Activated CD4-positive, alpha-beta T cell treated with anti-CD3 and anti-CD28 coated beads, Interleukin-2, amount 50 U/mL, for 16 hours (primary cell): ENCODE measurements at places on chromosomes 6 and 20.

DNA sequence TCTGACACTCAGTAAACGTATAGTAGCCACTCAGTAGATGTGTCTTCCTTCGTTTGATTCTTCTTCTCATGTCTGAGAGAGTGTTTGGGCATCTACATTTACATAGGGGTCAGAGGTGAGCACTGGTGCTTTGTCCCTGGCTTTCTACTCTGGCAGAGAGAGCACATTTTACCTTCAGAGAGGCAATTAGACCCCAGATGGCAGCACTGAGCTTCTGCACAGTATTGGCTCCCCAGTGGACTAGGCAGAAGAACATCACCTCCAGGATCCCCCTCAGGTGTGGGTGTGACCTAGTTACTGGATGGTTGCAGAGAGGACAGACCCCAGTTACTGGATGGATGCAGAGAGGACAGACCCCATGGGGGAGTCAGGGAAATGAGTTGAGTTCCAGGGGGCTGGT, 327.2 kb downstream of the DHX35 start:
- DNase-seq = no peak

- DNase-seq = no peak
Observed at GRCh38 chr6:163383912-163384311, 30.6 kb upstream of the QKI start.

DNA sequence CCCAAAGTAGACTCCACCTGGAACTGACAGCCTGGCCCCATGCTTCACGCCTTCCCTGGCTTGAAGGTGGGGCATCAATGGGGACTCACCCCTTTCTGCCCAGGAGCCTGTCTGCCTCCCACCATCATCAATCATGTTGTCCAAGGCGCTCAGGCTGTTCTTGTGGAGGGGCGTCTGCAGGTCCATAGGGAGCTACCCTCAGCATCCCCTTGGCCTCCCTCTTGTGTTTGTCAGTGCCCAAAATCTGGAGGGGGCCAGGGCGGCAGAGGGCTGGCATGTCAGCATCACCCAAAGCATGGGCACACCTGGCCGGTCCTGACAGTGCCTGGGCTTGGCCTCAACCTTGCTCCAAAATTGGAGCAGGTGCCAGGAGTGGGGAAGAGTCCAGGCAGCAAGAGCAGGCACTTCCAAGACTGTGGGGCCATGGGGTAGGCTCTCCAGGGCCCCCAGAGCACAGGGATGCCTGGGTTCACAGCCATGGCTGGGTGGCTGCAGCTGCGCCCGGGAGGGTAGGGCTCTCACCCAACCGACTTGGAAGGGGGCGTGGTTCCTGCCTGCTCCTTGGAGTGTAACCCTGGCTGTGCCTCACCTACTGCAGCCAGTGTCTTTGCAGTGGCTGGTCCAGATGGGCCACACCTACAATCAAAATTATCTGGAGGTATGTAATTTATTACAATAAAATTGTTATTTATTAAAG, 903.4 kb downstream of the EYS start:
- DNase-seq = no peak

DNA sequence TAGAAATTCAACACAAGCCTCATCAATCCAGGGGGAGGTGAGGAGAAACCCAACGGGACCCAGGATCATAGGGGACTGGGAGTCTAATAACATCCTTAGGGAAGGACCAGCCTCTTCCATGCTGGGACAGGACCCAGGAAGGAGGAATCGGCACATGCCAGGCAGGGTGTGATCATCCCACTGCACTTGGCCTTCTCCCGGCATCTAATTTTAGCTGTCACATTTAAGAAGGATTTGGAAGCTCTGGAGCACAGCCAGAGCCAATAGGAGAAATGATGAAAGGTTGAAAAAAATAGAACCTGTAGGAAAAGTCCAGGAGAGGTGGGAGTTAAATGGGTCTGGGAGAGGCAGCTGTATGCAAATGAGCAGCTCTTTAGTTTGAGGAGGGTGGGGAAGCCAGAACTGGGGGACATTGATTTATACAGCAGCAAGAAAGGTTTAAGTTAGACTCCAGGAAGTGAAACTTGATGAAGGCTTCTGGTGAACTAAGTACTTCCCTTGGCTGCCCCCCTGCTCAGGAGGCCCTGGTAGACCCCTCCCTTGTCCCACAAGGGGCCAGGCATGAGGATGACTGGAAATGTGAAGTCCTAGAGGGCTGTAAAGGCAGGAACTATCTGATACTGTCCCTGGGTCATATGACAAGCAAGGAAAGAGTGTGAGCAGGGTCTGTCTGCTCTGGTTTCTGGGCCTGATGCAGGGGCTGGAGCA, 260.3 kb downstream of the LRFN2 start:
- DNase-seq = no peak
